ENCODE measurements at places on chromosomes 13 and 19.

DNA sequence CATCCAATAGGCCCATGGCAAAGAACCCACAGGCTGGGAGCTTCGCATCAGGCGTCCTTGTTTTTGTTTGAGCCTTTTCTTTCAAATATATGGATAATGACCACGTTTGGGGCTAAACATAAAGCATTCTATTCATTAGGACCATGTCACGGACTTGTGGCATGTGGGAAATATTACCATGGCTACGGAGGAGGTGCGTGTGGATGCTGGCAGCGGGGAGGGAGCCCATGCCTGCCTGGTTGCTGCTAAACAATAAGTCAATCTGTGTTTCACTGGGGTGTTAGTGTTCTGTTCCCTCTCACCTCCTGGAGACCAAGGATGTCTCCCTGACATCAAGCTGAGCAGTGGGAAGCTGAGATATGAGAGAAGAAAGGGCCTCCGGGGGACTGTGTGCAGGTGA, 121.1 kb downstream of the IRS2 start:
- DNase-seq: no peak

GRCh38 chr13:31227063-31227462, 27.3 kb downstream of the B3GLCT start:
- DNase-seq: no peak

DNA sequence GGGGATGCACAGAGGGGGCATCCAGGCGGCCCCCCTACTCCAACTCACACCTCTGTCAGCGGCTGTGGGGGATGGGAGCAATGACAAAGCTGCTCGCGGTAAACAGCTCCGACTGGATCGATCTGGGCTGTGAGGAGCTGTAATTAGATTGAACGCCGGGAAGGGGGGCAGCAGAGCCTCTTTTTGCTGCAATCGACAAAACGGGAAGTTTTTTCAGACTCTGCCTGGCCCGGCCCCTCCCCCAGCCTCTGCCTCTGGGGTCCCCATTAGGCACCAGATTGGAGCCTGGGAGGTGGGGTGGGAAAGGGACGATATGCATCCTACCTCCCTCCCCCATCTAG, 16.3 kb downstream of the ONECUT3 start:
- no peak for DNase-seq

DNA sequence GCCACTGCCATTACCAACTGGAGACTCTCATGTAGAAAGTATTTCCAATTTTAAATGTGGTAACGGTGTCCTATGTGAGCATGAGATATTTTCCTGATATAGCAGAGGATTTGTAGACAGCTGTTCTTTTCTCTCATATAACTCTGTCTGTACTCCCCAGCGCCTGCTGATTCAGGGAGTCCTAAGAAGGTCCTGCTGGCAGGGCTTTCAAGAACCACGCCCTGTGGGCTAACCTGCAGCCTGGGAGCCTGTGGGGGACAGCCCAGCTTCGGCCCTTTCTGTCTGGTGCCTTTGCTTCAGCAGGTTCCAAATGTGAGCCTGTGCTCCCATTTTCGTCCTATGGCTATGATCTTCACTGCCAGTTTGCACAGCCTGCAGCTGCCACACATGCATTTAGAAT, 316.8 kb downstream of the ATP8A2 start:
- no peak for DNase-seq

- DNase-seq: no peak
Observed at GRCh38 chr13:46382224-46382623, 4.8 kb downstream of the RUBCNL start.

GRCh38 chr19:5932146-5932545, 18.1 kb downstream of the CAPS start:
- DNase-seq: no peak

- DNase-seq: no peak
Observed at GRCh38 chr13:110555601-110556223, 5.8 kb downstream of the RAB20 start.
